ENCODE measurements at places on chromosomes 2 and 18.

GRCh38 chr2:152493945-152494528 lies 159.1 kb downstream of the FMNL2 start:
- no peak for DNase-seq

GRCh38 chr18:67151366-67151765 lies 365.2 kb downstream of the DSEL start:
- no peak for DNase-seq

DNA sequence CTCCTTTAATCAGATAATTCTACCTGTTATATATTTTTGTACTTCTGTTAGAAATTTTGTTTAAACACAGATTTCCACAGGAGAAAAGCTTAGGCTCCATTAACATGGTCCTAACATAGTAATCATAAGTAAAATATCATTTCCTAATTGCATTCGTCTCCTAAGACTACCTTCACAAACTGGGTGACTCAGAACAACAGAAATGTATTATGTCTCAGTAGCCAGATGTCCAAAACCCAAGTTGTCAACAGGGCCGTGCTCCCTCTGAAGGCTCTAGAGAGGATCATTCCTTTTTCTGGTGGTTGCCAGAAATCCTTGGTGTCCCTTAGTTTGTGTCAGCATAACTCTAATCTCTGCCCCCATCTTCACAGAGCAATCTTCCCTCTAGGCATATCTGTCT lies 5.4 kb downstream of the FBXO15 start:
- no peak for DNase-seq

GRCh38 chr2:179571252-179571651 lies 290.2 kb downstream of the ZNF385B start:
- no peak for DNase-seq

- no peak for DNase-seq
These were observed 18.0 kb downstream of the GPR35 start for GRCh38 chr2:240643093-240643810.

DNA sequence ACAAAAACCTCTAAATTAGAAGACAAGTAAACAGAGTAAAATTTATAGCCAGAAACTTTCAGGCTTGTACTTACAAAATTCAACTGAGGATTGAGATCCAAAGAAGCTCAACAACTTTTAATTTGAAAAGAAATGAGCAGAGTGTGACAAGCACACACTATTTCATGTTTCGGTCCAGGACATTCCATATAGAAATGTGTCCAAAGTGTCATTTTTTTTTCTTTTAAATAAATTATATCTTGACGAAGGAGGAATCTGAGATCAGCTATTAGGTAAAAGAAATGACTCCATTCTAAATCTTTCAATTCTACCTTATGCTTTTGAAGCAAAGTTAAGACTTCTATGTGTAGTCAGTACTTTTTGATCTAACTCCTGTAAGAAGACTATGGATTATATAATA lies 4.6 kb downstream of the FN1 start:
- DNase-seq, result no peak

DNA sequence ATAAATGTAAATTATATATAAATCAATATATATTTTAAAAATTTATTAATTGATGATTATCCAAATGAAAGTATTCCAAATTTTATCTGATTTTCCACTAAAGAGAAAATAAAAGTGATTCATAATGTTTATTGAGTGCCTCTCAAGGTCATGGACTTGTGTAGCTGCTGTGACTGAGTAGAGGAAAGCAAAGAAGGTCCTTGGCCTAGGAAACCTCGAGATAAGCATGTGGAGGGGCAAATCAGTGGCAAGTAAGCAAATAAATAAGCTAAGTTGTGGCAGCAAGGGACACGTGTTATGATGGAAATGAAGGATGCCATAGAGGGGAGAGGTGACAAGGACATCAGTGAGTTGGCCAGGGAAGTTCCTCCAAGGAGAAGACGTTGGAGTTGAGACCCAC lies 866.1 kb upstream of the ID2 start:
- DNase-seq, result no peak

- DNase-seq, result no peak
These were observed 399.4 kb upstream of the HS6ST1 start for GRCh38 chr2:128717758-128718710.

DNA sequence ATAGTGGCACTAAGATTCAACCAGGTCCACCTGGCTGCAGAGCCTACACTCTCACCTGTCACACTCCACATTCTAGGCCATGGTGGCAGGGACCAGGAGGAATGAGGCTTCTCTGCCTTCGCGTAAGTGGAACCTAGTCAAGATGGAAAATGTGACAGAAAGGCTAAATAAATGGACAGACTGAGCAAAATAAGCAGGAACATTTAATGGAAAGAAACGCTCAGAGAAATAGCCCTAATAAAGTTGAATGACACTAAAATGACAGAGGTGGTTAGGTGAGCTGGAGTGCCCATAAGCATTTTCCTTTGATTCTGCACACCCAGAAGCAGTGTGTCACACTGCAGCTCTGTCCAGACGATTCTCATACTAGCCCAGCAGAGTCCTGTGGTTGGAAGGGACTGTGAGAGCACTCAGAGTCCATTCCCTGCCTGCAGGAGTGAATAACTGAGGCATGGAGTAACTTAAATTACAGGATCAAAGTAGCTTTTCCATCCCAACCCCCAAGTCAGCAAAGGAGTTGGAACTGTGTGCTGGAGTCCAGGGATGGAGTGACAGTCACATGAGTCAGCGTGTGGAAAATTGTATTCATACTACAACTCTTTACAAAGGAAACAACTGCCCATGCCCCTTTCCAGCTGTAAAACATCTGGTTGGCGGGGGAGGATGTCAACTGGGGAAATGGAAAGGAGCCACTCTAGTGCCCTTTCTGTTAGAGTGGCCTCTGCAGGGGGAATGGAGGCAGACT lies 105.4 kb upstream of the LGALSL start:
- DNase-seq, result no peak

DNA sequence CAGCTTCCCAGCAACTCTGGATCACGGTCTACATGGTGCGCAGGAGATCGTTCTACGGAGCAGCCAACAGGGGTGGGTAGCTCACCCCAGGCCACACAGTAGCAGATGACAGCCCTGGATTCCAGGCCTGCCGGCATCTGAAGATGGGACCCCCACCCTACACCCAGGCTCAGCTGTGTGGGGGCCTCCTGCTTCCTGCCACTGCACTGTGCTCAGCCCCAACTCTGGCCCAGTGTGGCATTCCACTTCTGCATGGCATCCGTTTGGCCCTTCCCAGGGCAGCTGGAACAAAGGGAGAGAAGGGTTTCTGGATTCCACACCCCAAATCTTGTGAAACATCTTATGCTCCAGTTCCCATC lies 9.1 kb downstream of the PER2 start:
- DNase-seq, result no peak

DNA sequence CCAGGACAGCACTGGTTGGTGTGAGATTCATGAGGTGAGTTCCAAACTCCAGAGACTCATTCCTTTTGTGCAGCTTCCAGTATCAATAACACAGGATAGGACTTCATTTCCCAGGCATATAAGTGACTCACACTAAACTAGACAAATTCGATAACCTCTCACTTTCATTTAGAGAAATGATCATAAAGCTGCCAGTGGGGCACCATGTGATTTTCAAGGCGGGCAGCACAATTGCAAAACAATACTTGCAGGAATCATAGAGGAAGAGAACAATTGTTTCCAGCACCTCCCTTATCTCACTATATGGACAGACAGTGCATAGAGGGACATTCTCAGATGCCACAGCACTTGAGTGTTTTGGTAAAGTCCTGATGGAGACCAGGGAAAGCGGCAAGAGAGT lies 31.3 kb upstream of the DNAH7 start:
- DNase-seq, result no peak

DNA sequence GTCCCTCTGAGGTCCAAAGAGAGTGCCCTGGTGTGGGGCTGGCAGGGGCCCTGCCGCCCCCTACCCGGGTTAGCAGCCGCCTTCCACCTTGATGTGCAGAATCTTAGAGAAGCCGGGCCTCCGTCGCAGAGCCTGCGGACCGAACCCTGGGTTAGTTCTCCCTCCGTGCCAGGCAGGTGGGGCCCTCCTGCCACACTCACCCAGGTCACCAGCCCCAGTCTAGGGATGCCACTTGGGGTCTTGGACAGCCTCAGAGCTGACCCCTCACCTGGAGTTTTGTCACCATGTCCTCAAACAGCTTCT lies 24.8 kb downstream of the CCT7 start:
- no peak for DNase-seq

DNA sequence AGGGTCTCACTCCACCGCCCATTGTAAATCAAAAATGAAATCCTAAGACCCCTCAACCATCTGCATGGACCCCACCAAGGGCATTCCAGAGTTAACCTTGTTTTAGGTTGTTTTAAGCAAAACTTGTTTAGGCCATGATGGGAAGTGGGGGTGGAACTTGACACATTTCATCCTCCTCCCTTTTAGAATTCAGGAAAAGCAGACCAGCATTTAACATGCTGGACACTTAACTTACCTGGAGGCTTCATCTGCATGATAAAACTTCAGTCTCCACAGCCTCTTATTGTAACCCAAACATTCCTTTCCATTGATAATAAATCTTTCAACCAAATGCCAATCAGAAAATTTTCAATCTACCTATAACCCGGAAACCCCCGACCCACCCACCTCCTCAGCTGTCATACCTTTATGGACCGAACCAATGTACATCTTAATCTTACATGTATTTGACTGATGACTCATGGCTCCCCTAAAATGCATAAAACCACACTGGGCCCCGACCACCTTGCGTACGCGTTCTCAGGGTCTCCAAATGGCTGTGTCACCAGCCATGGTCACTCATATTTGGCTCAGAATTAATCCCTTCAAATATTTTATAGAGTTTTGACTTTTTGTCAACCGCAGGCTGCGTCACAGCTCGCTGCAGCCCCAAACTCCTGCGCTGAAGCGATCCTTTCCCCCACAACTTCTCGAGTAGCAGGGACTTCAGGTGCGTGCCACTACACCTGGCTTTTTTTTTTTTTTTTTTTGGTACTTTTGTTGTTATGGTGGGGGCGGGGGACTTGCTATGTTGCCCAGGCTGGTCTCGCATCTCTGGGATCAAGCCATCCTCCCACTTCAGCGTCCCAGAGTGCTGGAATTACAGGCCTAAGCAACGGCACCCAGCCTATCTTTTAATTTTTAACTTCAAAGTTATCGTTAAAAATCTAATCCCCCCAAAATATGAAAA lies 917 bp downstream of the MPPE1 start:
- no peak for DNase-seq

DNA sequence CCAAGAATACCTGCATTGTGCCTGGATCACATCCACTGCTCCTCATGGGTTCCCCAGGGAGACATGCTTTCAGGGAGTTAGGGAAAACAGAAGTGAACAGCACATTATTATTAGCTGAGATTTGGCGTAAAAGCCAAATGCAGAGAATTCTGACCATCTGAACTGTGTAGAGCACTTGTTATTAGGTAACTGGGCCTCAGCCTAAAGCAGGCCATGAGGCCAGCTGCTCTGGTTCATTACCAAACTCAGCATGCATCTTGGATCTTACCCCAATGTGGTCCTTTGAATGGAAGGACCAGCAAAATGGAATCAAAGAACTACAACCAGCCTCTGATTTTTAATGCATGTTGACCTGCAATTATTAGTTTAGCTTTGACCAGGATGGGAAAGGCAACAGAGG lies 322.3 kb downstream of the KCNS3 start:
- DNase-seq, result no peak

DNA sequence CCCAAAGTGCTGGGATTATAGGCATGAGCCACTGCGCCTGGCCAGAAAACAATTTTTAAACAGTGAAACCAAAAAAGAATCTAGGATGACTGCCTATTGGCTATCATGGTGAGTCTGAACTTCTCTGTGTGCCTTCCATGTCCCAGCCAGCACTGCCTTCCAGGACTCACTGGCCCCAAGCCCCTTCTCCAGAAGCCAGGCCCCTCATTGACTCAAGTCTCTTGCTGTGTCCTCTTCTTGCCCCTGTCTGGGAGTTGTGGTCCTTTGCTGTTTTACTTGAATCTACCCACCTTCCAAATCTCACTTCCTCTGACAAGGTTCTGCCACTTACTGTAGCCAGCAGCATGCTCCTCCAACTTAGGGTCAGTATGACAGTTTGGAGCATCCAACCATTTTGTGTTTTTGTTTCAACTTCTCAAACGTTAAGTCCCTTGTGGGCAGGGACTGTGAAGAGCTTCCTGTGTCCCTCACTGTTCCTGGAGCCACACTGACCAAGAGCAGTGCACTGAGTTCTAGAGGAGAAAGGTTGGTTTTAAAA lies 41.7 kb downstream of the ST3GAL5 start:
- DNase-seq, result no peak

- no peak for DNase-seq
These were observed 331.9 kb downstream of the CDH19 start for GRCh38 chr18:66271962-66272361.

DNA sequence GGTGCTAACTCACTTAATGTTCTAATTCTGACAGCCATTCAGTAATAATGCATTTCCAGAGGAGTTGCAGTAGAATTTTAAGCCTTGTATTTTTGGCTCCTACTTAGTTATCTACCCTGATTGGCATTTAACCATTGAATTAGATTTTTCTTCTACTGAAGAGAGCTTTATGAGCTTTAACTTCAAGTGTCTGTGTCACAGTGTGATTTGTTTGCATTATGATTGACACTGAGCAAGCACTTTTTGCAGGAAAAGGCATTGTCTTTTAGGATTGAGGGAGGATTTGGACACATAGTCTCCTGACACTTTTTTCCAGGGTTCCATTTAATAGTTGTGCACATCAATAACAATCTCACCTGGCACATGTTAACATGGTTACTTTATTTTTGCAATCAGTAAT lies 26.7 kb downstream of the LYPD6 start:
- DNase-seq, result no peak

- DNase-seq, result no peak
These were observed at the start of gene CXCR2 for GRCh38 chr2:218125626-218126080. Gene CXCR2, plus strand, starts transcription at chr2:218126028. Its CDS starts 8,774 bp downstream, at chr2:218134802.

- no peak for DNase-seq
These were observed 7.5 kb downstream of the C2orf49 start for GRCh38 chr2:105344704-105345345.

DNA sequence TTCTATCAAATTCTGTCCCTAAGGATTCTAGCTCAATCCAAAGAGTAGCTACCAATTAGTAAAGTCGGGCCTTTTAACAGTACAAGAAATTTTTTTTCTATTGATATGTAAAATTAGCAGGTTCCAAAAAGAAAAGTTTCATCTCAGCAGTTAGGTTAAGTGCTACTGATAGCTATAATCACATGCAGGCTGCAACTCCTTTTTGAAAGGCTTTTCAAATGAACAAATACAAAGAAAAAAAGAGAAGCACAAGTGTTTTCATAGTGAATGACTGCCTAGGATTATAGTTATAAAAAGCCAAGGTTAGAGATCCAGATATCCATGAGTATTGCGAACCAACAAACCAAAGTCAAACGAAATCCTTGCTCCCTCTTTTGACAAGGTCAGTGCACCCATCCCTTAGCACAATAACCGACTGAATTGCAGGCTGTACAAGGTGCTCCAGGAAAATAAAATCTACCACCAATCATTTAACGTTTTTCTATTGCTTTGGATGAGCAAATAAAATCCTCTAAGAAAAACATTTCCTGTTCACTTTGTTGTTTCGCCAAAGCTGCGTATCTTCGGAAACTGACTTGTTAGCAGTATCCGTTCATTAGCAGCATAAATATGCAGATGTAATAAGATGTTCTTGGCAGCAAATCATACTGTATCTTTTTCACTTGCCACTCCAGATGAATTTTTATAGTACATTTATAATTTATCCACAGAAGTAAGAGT lies 100.2 kb downstream of the SRBD1 start:
- no peak for DNase-seq

Measured in stimulated activated CD8-positive, alpha-beta memory T cell treated with anti-CD3 and anti-CD28 coated beads, Interleukin-15, amount 100 ng/mL, for 24 hours (primary cell).